ENCODE measurements at places on chromosomes 7 and 10. TPM values are rescaled to one million over a fixed set of nuclear protein-coding genes. Genes with fewer than 3 reads are reported as not detected.

ZNRF2 gene
- total RNA-seq: 45.9 TPM

CTAGE8 gene
- 6.4 TPM for total RNA-seq

- no peak for DNase-seq
Observed at GRCh38 chr7:21850531-21851285, 95.0 kb downstream of the CDCA7L start.

DNA sequence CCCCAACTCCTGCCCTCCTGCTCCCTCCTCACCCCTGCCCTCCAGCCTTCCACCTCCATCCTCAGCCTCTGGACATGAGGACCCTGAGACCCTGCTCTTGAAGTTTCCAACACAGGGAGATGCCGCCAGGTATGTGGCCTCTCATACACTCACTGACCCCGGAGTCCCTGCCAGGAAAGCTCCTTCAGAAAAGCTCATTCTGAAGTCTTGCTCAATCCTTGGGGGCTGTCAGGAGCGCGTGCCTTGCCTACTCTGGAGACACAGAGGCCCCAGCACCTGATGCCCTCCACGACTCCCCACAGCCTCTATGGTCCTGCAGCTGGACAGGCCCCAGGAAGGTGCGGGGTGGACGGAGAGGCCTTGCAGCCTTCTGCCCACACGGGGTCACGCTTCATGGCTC is 11.0 kb downstream of the NUDT1 start:
- no peak for DNase-seq

- DNase-seq: no peak
Observed at GRCh38 chr7:24501009-24501408, 72.2 kb upstream of the PALS2 start.

DNA sequence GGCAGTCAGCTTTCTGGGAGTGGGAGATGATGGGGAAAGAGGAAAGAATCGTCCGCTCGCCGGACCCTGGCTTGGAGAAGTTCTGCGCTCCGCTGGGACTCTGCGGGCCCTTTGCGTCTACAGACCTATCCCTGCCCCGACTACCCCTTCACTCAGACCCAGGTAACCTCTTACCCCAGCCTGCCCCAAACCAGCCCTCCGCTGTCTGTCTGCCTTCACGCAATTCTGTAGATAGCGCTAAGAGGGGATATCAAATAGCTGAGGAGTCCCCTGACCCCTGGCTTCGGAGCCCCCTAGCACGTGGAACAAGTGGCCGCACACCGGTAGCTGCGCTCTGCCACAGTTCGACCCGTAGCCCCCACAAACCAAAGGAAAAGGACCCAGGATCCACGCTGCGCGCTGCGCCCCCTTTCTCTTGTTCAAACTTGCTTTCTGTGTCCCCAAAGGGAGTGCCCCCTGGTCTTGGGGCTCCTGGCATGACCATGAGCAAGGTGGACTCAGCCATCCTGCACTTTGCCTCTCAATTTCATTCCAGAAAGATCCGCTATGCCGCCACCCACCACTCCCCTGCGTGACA is 7.0 kb downstream of the HOXA4 start:
- peak; percentile 32 for DNase-seq

GRCh38 chr7:111730476-111731300 is 168.4 kb upstream of the IMMP2L start:
- DNase-seq: no peak

DNA sequence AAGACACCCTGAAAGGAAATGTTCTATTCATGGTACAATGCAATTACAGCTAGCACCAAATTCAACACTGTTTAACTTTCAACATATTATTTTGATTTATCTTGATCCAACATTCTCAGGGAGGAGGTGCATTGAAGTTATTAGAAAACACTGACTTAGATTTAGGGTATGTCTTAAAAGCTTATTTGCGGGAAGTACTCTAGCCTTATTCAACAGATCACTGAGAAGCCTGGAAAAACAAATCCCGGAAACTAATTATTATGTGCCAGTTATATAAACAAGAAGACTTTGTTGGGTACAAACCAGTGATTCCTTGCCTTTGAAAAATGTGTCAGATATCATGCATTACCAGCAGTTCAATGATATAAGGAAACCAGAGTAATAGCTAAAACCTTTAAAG is 160.1 kb downstream of the CFTR start:
- DNase-seq: no peak

- no peak for DNase-seq
Observed at GRCh38 chr7:158976468-158976848, 120.1 kb downstream of the DYNC2I1 start.

DNA sequence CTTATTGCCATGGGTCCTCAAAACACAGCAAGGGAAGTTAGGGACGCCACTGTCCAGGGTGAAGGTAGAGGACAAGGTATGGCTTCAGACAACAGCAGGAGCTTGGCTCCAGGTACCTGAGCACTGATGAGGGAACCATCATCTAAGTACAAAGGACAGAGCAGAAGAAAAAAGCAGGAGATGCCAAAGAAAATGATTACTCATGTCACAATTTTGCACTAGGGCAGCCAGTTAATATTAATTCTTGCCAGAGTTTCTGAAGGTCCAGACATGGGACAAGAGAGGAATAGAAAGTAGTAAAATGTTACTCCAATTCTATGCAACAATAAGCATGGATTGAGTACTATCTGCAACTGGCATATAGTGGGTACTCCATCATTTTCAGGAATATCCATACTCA is 14.1 kb downstream of the PTN start:
- DNase-seq: no peak

GRCh38 chr7:2045559-2046405 is 187.0 kb downstream of the MAD1L1 start:
- no peak for DNase-seq

All from colonic mucosa (tissue), 4 donors.